ENCODE measurements at places on chromosomes 7 and 10. TPM values are rescaled to one million over a fixed set of nuclear protein-coding genes. Genes with fewer than 3 reads are reported as not detected.

GRCh38 chr7:26993816-26994810, 101.7 kb downstream of the HOXA1 start:
- no peak for DNase-seq

Gene CPSF4
- 77.4 TPM for total RNA-seq

Gene SPDYE5
- total RNA-seq: not detected

Gene UTF1
- not detected for total RNA-seq

Gene IDI2
- not detected for total RNA-seq

DNA sequence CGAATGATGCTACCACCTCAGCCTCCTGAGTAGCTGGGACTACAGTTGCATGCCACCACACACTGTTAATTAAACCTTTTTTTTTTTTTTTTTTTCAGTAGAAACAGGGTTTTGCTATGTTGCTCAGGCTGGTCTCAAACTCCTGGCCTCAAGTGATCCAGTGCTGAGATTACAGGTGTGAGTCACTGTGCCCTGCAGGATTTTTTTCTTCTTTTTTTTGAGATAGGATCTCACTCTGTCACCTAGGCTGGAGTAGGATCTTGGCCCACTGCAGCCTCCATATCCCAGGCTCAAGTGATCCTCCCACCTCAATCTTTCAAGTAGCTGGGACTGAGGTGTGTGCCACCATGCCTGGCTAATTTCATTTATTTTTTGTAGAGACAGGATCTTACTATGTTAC, 6.4 kb downstream of the ACTA2 start:
- no peak for DNase-seq

DNA sequence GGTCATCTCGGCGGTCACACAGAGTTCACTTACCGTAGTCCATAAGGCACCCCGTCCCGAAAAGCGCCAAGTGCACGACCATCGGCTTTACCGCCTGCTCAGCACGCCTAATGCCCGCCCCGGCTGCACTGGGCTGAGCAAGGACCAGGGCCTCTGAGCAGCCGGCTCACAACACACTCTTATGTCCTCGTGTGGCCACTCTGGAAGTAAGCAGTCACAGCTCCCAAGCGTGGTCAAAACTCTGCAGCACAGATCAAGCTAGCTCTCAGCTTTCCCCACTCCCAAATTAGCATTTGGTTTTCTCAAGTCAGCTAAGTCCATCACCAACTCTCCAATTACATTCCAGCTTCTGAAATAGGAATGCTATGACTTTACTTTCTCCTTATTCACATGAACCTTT, 57.7 kb downstream of the MAD1L1 start:
- no peak for DNase-seq

Gene EGR2
- 0.71 TPM for total RNA-seq

Gene ZNF425
- 8.0 TPM for total RNA-seq

DNA sequence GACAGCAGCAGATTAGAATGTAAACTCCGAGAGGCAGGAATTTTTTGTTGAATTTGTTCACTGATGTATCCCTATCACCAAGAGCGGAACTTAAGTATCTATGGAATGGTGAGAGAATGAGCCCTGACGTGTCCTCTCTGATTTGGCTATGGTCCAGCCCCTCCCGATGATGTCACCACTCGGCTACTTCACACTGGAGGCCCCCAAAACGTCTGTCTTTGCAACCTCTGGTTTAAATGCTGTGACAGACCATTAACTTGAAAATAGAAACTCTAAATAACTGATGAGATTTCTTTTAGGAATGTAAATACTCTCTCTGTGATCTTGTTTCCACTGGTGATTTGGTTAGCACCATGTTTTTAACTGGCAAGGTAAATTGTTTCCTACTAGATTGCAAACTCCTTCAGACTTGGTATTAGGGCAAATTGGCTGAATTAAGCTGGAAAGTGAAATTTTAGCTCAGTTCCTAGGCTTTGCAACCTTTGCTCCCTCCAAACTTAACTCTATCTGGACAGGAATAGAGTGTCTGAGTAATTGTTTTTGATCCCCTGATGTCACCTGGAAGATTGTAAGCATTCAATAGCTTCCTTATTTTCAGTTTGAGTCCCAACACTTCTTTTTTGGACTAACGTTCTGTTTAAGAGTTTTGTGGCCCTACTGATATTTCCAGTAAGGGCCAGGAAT, 19.1 kb downstream of the SLC16A12 start:
- DNase-seq: no peak

Gene ZNF800
- 27.5 TPM for total RNA-seq
